ENCODE measurements at places on chromosomes 6 and 20.
A peak's percentile ranks its signal among the peaks of the same experiment; 100 is the strongest.

DNA sequence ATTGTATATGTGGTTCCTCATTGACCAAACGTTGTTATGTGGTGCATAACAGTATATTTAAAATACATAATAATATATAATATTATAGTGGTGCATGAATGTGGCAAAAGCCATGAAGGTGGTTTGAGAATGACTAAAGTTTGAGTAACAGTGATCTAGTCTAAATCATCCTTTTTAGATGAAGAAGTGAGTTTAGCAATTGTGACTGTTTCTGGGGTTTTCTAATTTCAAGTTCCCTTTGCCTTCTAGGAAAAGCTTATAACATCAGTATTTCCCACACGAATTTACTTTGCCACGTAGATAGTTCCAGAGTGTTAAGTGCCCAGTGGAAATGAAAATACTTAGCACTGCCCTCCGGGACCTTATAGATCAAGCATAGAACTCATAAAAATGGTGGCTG, 40.9 kb downstream of the ARFGEF2 start:
- no peak for DNase-seq

GRCh38 chr6:123418071-123418470, 218.7 kb downstream of the TRDN start:
- DNase-seq: no peak

DNA sequence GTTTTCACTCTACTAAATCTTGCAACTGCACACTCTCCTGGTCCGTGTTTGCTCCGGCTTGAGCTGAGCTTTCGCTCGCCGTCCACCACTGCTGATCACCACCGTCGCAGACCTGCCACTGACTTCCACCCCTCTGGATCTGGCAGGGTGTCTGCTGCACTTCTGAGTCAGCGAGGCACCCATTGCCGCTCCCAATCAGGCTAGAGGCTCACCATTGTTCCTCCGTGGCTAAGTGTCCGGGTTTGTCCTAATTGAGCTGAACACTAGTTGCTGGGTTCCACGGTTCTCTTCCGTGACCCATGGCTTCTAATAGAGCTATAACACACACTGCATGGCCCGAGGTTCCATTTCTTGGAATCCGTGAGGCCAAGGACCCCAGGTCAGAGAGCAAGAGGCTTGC, 98.6 kb upstream of the GPR6 start:
- no peak for DNase-seq

GRCh38 chr6:125647391-125647790, 102.0 kb upstream of the HEY2 start:
- no peak for DNase-seq

- DNase-seq: peak; percentile 27
These were observed 508.9 kb upstream of the JAG1 start for GRCh38 chr20:11182720-11183119.

DNA sequence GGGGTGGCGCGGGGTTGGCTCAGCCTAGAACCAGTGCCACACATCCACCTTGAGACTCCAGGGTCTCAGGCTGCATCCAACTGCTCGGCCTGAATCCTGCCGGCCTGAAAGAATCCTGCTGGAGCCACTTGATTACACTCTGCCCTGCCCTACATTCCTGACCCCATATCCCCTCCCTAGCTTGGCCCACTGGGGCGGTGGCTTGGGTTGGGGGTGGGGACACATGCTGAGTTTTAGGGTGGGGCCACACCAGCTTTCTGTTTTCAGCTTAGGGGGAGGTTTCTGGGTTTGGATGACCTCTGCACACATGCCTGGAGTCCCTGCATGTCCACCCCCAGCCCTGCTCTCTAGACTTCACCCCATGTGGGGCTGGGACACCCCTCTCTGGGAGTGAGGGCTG, 6.8 kb downstream of the ITPR3 start:
- DNase-seq: no peak

DNA sequence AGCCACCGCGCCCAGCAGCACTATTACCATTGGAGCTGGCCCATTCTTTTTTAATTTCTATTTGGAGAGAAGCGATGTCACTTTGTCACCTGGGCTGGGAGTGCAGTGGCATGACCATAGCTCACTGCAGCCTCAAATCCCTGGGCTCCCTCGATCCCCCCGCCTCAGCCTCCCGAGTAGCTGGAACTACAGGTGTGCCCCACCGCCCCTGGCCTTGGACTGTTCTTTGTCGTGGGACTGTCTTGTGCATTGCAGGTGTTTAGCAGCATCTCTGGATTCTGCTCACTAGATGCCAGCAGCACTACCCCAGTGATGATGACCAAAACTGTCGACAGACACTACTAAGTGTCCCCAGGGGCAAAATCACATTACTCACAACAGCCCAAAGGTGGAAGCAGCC, 80.3 kb downstream of the PRND start:
- no peak for DNase-seq

DNA sequence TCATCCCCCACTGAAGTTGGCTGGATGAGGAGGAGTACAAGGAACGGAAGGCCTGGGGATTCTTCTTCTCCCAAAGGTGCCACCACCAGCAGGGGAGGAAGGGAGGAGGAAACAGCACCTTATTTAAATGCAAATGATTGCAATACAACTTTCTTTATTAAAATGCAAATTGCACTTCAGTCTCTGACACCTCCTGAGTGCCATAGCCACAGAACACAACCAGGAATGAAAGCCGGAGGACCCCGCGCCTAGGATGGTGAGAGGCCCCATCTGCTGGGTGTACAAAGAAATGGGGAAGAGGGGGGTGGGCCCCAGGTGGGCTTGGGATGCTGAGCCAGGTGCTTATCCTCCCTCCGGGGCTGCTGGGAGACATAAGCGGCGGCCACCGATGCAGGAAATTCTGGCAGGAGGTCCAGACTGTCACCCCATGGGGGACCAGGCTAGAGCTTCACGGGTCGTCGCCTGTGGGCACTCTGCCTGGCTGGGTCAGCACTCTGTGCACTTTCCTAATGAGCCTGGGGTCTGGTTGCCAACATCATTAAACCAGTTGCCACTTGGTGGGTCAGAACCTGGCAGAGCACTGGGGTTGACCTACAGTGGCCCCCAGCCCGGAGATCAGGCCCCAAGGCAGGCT, 154.2 kb upstream of the MLN start:
- no peak for DNase-seq

DNA sequence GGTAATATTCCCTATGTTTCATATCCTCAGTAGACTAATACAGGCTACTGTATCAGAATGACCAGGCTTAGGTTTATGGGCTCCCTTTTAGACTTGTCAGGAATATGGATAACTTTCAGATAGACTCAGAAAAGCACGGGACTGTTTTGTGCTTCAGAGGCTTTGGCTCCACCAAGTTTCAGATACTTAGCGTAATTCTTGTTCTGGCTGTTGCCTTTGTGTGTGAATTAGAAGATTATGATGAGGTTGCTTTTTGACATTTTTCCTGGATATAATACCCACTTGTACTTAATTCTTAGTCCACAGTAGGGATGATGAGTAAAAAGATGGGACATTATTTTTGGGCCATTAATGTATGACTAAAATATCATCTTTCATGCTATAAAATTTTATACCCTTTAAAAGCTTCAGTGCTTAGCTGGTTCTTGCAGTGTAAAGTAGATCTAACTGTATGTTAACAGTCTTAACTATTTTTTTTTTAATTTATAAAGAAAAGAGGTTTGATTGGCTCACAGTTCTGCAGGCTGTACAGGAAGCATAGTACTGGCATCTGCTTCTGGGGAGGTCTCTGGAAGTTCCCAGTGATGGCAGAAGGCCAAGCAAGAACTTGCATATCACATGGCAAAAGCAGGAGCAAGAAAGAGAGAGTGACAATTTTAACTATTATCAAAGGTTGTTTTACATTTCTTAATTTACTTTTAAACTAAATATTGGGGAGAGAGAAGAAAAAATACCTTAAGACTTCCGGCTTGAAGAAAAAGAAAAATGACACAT, 120.7 kb downstream of the ZFAND3 start:
- peak; percentile 65 for DNase-seq

- no peak for DNase-seq
These were observed 14.3 kb downstream of the GRM4 start for GRCh38 chr6:34131326-34132290.

- peak; percentile 87 for DNase-seq
These were observed 11.0 kb upstream of the HINT3 start for GRCh38 chr6:125945378-125946141.

DNA sequence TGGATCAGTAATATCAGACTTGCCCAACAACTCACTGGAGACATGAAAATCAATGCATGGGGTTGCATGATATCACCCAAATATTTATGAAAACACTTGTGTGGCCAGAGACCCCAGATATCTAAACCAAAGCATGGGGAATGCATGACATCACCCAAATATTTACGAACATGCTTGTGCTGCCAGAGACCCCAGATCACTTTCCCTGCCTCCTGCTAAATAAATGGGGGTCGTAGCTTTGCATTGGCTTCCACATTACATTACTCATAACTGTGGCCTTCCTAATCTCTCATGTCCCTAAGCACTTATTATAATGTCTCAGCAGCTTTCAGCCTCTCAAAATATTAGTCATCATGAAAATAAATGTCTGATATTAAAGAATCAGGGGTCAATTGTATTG, 838.0 kb upstream of the DEFB115 start:
- DNase-seq: no peak

DNA sequence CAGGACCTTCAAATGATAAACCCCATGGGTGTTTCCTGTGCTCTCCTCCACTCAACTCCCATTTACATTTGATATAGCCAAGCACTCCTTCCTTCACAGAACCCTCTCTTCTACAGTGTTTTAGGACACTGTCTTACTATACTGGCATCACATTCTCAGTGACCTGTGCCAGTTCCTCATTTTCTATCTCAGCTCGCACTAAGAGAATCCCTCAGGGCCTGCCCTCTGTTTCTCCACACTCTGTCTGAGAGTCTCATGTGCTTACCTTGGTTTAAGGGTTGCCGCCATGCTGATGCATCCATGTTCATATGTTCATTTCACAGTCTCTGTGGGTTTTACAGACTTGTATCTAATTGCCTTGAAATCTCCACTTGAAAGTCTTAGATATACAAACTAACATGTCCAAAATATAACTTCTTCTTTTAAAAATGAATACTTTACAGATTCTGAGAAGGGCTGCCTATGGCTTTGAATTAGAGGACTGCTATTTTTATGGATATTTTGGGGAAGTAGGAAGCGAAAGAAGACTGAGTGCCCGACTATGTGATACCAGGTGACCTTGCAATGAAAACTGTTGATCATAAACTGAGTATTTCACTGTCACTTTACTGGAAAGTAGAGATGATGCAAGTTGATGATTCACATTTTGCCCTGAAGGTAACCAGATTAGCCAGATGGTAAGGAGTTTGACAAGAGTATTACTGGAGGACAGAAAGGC, 153.1 kb upstream of the SIM1 start:
- DNase-seq: peak; percentile 72

- DNase-seq: peak; percentile 28
These were observed 79.4 kb downstream of the ROS1 start for GRCh38 chr6:117346142-117346930.

GRCh38 chr20:56409521-56409920, 2.5 kb upstream of the CASS4 start:
- DNase-seq: peak; percentile 94

DNA sequence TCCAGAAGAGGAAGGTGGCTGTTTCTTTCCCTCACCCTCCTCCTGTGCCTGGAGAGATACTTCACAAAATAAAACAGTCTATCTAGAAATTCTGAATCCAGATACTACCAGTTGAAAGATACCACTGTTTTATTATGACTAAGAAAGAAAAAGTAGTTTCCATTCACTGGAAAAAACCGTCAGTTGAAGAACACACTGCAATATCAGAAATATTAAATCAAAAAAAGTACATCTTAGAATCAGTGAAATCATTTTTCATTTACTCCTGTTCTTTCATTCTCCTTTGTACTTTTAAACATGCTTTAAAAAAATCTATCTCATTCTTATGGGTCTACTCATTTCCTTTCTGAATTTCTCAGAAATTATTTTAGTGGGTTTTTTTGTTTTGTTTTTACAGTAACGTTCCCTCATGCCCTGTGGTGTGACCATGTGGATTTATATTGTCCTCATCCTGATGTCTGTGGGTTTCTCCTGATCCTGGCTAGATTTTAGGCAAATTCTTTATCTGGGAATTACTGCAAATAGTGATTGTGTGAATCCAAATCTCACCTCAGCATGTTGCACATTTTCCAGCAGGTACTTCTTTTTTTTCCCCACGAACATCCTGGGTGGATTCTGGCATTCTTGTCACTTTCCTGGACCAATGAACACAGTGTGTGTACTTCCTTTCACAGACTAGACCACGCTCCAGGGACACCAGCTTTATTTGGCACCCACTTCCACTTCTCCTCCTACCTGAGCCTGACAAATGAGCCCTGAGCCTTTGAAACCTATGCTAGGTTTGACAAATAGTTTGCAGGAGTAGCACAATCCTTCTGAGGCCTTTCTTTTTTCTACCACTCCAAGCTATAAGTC, 114.0 kb upstream of the LAMP5 start:
- DNase-seq: no peak

DNA sequence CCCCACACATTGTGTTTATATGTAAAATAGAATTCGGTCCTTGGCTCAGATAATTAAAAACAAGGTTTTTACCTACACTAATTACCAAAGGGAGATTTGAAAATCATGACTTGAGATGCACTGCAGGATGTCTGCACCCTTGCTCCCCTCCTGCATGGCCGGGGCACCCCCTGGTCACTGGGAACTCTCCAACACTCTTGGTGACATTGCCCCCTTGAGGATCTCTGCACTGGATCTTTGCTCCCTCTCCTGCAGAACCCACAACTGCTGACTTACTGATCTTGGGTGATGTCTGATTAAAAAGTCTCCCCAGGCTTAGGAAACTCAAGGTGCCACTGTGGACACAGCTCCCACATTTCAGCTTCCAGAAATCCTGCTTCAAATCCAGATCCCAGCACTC, 17.1 kb upstream of the CSNK2A1 start:
- DNase-seq: no peak

DNA sequence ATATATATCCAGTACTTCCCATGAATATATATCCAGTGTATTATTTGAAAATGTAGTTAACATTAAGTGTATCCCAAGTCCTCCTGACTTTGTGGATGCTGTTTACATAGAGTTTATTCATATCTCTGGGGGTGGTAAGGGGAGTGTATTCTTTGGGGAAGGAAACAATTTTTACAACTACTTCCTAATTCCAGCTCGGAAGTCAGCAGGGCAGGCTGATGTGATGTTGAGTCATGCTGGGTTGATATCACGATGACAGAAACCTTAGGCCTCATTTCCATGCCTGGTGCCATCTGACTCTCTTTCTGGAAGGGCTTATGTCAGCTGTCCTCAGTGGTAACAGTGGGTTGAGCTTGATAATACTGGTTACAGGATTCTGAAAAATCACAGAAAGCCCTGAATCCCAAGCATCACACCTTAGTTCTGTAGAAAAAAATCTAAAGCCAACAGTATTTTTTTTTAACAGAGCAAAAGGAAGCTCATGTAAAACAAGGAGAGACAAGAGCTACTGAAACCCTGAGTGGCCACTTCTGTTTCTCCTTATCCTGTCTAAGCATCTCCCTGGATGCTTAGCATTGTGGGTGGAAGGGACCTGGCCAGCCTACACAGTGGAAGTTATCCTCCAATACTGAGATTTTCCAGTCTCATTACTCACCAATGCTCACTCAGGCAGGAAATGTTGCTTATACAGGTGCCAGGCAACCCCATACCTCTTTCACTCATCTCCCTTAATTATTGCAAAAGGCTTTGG, 75.2 kb upstream of the IYD start:
- DNase-seq: peak; percentile 37

GRCh38 chr6:48825501-48826151, 637.4 kb downstream of the MMUT start:
- DNase-seq: peak; percentile 41

GRCh38 chr6:165726965-165727381, 63.9 kb upstream of the PDE10A start:
- peak; percentile 22 for DNase-seq

All from fibroblast of villous mesenchyme (primary cell).